ENCODE measurements at places on chromosomes 11 and 22.
A peak's percentile ranks its signal among the peaks of the same experiment; 100 is the strongest.

DNA sequence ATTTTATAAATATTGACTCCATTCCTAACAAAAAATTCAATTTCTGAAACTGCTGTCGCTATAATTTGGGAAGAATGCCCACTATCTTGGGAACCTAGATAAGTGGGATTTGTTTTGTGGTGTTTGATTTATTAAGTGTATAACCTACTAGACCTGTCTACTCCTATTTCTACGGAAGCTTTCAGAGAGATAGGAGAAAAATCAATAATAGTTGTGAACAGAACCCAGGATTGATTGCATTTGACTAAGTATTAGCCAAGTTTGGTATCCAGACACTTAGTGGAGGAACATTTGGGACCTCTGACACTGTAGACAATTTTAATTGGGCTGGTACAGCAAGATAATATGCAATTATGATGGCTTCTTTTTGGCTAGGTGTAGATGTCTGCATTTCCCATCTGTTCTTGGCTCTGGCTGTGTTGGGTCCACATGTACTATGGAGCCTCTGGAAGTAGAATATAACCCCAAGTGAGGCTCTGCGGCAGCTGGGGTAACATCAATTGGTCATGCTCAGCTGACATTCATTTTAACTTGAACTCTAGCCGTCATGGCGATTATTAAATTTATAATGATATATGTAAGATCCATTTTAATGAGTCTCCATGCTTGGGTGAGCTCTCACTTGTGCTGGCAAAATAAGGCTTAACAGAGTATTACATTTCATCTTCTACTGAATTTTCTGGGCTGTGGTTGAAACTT is 111.5 kb upstream of the E2F8 start:
- DNase-seq, result no peak

DNA sequence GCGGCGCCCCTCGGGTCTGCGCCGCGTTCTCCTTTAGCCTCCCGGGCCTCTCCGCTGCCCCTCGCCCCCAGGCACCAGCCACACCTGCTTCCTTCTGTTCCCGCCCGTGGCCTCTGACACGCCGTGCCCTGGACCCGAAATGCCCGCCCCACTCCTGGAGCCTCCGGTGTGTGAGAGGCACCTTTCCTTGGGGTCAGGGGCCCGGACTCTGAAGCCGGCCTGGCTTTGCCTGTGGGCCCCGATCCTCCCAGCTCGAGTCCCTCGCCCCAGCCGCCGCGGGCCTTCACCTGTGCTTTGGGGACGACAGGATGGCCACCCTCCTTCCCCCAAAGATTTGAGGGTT is 661 bp upstream of the CDPF1 start:
- DNase-seq, result no peak

- no peak for DNase-seq
Observed at GRCh38 chr11:84103096-84103495, 816.9 kb upstream of the CCDC90B start.

DNA sequence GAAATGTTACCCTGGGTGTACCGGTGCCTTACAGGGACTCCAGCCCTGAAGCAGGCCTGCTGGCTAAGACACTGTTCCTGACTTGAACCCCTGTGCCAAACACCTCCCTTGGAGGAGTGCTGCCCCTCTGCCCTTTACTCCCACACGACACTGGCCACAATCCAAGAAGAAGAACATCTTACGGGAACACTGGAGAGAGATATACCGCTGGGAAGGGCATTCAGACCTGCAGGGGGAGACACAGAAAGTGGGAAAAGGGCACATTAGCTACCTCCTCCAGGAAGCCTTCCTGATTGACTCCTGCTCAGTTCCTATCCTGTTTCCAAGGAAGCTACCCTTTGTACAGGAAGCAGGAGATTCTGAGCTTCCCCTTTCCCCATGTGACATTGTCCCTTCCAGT is 18.7 kb downstream of the TMPRSS13 start:
- DNase-seq, result no peak

GRCh38 chr11:10909141-10909883 is 51.5 kb upstream of the ZBED5 start:
- DNase-seq, result no peak

GRCh38 chr22:33572086-33572485 is 348.2 kb downstream of the LARGE1 start:
- no peak for DNase-seq

DNA sequence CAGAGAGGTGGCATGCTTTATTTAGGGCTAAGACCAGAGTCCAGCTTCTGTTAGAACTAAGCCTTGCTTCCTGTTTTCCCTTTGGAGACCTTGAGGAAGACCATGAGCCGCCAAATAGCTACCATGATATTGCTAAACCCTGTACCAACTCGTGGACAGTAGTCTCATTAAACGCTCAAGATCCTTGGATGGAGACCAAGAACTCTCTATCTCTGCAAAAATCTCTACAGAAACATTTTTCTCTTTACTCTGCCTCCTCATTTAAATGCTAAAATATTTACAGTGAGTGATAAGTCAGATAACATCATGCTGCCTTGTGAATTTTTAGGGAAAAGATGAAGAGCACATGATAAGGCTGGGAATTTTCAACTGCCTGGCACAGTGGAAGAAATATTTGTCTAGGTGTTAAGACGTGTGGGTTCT is 197.8 kb downstream of the MAML2 start:
- DNase-seq, result no peak

DNA sequence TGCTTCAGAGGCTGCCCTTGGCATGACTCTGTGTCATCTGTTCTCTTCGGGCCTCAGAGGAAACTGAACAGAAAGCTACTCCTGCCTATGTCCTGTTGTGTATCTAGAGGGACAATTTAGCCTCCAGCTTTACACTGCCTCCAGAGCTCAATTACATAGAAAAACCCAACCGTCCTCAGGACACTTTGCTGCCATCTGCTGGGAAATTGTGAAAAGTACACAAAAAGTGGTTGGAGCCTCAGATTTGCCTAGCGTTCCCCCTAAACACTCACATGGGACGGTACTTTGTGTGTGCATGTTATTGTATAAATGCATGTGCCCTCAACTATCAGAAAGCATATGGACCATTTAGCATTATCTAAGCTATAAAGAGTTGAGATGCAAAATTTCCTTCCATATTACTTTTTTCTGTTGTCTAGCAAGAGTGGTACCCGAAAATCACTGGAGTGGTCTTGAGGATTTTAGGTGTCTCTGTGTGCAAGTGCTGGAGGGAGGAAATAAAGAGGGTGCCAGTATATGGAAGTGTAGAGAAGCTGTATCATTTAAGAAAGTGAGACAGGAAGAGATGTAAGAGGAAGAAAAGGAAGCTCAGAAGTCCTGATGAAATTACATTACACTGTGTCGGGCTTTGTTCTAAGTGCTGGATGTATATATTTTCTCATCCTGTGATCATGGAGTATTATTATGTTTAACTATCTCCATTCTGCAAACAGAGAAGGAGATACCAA is 8.7 kb upstream of the MS4A4E start:
- peak; percentile 48 for DNase-seq

- peak; percentile 91 for DNase-seq
Observed at GRCh38 chr11:65574811-65575567, 864 bp upstream of the EHBP1L1 start.

DNA sequence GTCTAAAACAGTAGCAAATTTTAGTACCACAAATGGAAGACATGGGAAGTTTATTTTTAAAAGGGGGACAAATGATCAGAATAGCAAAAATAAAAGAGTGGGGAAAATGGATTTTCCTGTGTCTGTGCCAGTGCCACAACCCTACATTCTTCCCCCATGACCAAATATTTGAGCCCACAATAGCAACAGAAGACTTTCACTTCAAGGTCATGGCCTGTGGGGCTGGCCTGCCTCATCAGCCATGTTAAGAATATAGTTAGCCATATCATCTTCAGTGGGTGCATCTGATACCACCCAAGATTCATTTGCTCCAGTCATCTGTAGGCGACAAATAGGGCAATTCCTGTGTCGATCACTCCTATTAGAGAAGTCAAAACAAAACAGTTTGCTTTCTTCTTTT is 26.3 kb downstream of the RNF141 start:
- no peak for DNase-seq

GRCh38 chr22:47627556-47628253 is 865.3 kb downstream of the TBC1D22A start:
- DNase-seq, result no peak

DNA sequence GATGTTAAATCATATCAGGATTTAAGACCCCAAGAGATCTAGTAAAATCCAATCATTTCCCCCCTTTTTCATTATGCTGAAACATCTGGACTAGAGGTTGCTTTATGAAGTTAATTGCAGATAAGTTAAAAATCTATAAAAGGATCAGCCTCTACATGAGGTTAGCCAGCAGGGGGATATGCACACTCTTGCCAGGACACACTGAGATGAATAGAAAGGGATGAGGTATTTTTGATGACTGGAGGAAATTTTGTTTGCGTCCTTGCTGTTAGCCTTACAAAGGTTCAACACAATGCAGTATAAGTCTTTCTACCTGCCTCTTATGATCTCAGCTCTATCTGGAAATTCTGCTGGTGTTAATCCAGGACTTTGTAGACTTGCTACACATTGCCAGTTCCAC is 1034.3 kb downstream of the LRRC4C start:
- no peak for DNase-seq

- DNase-seq, result no peak
Observed at GRCh38 chr11:72720047-72720446, 32.2 kb downstream of the ARAP1 start.

GRCh38 chr11:121810291-121810690 is 305.7 kb downstream of the BLID start:
- no peak for DNase-seq

- no peak for DNase-seq
Observed at GRCh38 chr22:19289475-19290161, 1.9 kb downstream of the CLTCL1 start.

- DNase-seq, result no peak
Observed at GRCh38 chr22:36021606-36022153, 6.9 kb downstream of the RBFOX2 start.

- DNase-seq, result no peak
Observed at GRCh38 chr11:33775832-33776470, 1.6 kb upstream of the FBXO3 start.

- no peak for DNase-seq
Observed at GRCh38 chr11:10492084-10492483, 37.0 kb downstream of the AMPD3 start.

GRCh38 chr11:99098258-99098657 is 77.5 kb downstream of the CNTN5 start:
- DNase-seq, result peak; percentile 11

DNA sequence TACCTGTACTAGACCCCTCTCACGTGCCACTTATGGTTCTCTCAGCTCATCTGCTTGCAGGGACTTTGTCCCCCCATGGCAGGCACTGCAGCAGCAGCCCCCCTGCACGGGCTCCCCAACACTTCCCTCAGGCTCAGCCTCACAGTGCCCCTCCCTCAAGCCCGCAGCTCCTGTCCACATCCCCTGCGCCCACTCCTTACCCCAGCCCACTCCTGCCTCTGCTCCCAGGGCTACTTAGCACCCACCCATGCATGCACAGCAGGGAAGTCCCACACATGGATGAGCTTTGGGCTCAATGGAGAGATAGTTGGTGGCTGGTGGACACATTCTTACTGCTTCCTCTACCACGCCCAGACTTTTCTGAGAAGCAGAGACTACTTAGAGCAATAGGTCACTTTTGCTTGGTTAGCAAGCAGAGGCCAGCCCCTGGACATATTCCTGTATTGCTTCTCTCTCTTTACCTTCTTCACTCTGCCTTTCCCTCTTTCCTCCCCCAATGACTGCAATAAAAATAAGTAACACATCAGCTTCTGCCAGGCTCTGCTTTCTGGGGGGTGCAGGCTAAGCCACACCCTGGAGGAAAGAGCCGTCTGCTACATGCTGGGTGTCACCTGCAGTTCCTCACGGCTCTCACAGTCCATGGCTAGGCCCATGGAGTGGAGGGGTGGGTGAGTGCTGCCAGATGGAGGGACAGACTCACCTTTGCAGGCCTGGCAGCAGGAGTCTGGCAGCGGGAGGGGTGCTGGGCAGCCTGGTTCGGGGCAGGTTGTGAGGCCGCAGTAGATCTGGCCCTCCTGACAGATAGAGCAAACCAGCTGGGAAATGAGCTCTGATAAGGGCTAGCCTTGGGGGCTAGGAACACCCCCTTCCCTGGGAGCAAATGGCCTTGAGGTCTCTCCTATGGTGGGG is 23.4 kb downstream of the CHRDL2 start:
- no peak for DNase-seq

DNA sequence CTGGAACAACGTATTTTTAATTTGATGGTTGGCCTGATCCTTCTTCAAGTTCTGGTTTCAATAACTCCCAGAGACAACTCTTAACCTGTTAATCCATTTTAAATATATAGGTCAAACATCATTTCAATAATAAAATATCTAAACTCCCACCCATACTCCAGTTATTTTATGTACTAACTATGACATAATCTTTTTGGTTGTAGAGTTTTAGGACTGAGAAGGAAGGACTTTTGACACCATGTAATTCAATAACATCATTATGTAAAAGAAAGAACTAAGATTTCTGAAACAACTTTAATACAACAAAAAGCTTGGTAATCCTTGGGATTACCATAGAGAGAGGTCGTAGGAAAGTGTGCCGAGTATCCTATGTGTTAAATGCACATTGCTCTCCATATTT is 31.5 kb downstream of the VSIG10L2 start:
- DNase-seq, result no peak

- no peak for DNase-seq
Observed at GRCh38 chr22:27510024-27510423, 291.5 kb downstream of the MN1 start.

DNA sequence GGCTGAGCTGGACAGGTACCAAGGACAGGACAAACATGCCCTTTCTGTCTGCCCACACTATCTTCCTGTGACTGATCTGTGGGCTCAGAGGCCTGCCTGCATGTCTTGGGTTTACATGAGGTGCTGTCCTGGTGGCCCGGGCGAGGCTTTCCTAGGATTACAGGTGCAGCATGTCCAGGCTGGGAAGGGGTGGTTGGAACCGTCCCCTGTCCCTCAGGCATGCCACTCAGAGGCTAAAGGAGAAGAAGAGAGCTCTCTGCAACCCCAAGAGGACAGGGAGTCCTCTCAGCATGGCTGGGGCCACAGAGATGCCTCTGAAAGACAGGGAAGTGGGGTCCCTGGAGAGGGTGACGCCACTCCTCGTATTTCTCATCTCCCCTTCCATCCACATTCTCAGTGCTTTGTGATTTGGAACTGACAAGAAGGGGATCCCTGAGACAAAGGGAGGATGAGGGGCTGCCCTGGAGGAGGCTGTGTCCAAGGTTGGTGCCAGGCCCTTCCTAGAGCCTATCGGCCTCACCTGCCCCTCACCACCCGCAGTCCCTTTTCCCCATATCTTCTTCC is 64.6 kb upstream of the LMO1 start:
- no peak for DNase-seq

- no peak for DNase-seq
Observed at GRCh38 chr11:122207921-122208764, 92.1 kb upstream of the BLID start.

DNA sequence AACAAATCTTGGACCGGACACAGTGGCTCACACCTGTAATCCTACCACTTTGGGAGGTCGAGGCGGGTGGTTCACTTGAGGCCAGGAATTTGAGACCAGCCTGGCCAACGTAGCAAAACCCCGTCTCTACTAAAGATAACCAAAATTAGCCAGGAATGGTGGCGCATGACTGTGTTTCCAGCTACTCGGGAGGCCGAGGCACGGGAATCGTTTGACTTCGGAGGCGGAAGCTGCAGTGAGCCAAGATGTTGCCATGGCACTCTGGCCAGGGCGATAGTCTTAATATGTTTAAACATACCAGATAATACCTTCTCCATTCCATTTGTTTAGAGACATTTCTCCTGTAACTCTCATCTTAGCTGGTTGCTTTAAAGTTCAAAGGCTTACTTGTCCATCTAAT is 218.6 kb downstream of the ARHGAP42 start:
- DNase-seq, result no peak

Data from NCI-H2081 (cell line).